ENCODE measurements at places on chromosomes 11 and 22.

- DNase-seq: no peak
These were observed 37.8 kb downstream of the PRR5L start for GRCh38 chr11:36333897-36334296.

- DNase-seq: no peak
These were observed 1068.5 kb downstream of the BRD1 start for GRCh38 chr22:48758881-48759875.

DNA sequence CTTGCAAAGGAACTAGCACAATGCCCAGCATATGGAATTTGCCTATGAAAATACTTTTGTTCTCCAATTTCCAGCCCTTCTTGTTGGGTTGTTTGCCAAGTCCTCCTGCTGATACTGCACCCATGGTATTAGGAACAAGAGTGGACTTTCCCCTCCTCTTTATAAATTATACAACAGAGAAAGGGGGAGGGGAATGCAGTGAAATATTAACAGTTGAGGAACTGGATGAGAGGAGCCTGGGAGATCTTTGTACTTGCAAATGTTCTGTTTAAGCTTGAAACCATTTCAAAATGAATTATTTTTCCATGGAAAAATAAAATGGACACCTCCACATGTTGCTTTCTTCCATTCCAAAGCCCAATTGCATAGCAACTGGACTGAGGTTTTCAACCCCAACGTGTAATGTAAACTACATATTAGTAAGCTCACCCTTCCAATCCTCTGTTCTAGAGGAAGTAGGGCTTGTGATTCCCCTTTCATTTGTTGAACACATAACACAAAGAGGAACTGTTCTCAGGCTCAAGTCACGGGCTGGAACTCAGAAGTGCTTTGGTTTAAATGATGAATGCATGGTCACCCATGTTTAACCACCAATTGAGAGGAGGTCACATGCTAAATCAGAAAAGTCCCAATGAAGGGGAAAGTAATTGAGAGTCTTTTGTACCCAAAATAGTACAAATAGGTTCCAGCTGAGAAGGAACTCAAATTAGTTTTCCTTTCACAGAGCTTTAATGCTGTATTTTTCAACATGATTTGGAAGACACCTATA lies 66.2 kb upstream of the ZC3H12C start:
- DNase-seq: no peak

GRCh38 chr22:20625270-20625669 lies 117.9 kb downstream of the MED15 start:
- no peak for DNase-seq

DNA sequence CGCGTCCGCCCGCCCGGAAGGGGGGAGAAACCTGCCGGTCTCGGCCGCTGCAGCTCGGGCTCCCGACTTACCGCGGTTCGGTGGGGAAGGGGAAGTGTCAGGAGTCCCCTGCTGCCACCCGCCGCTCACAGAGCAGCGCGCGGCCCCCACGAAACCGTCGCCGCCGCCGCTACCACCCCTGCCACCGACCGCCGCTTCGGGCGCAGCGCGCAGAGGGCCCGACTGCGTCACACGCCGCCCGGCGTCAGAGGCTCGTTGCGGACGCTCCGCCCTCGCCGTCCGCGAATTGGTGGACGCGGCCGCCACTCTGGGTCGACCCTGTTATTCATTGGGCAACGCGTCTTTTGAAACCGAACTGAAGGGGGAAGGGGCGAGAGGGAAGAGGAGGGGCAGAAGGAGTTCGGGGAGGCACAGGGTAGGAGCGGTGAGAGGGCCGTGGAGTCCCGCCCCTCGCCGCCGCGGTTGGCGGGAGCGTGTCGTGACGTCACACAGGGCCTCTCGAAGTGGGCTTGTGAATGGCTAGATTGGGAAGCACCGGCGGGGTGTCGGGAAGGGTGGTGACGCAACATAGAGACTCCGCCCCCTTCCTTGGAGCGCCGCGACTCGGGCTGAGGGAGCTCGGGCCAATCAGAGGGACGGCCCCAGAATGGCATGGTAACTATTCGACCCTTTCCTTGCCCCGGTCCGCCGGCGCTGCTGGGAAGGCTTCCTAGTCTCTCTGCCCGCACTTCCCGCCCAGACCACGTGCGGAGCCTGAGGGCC lies at the start of gene NUP98:
NUP98 (minus strand) TSS at position 226 of the 762 bp plus-strand sequence. CDS start 15,437 bp downstream, outside the sequence.
- peak; percentile 98 for DNase-seq

DNA sequence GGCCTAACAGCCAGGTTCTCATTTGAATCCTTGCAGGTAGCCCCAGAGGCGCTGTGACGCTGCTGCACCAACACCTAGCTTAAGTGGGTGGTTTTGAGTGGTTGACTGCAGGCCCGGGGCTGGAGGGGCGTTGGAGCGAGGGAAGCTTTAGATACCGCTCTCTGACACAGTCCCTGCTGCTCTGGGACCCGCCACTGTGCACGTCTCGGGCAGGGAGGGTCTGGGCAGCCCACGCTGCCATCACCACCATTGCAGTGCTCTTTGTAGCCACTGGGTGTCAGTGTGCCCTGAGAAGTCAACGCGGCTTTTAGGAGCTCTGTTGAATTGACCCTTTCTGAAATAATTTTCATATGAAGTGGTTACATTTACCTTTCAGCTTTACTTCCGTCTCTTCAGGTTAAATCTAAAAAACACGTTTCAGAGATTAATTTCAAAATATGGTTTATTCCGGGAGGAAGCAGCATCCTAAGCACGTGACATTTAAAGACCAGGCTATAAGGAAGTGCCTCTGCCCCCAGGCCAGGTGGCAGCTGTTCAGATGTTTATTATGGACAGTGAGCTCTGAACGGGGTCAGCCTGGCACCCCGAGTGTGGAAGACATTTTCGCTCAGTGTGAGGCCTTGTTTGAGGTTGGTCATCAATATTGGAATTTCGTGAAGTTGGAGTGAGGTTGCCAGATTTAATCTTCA lies 30.9 kb upstream of the PARVB start:
- peak; percentile 23 for DNase-seq

- DNase-seq: no peak
These were observed 41.0 kb upstream of the APLNR start for GRCh38 chr11:57277845-57278720.

DNA sequence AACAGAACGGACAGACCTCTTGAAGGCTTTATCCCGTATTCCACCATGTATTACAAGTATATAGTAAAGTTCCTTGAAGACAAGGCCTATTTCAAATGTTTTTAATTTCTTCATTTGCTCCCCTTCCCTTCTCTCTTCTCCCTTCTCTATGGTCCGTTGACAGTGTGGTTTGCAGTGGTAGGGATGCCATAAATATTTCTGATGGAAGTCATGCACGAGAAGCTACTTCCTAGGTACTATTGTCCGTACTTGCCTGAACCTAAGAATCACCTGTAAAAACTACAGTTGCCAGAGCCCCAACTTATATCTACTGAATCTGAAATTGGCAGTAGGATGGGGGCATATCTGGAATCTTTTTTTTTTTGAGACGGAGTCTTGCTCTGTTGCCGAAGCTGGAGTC lies 2.8 kb downstream of the PISD start:
- no peak for DNase-seq

GRCh38 chr11:18771266-18772035 lies 20.1 kb downstream of the PTPN5 start:
- DNase-seq: no peak

DNA sequence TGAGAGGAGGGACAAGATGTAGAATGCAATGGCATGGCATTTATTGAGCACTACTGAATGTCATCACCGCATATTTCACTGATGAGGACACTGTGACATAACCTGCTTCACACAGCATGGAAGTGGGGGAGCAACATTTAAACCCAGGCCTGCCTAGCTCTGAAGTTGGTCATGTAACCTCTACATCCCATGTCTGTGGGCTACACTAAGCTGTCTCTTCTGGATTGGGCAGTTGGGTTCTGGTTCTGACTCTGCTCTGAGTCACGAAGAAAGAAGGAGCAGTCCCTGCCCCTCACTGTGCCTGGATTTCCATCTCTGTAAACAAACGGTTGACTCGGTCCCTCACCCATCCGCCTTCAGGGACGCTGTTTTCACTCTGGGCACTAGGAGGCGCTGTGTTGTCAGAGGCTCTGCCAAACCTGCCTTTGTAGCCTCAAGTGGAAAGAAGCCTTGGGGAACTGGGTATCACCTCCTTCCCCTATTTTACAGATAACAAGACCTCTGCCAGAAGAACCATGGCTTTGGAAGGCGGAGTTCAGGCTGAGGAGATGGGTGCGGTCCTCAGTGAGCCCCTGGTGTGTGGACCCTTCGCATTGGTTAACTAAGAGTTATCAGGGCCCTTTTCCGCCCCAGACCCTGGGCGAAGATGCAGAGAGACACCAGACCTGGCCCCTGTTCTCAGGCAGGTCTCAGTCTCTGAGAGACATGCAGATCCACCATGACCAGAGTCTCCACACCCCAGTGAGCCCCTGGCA lies 12.7 kb upstream of the ARHGEF17 start:
- DNase-seq: peak; percentile 60

GRCh38 chr11:32172848-32173834 lies 82.3 kb downstream of the RCN1 start:
- DNase-seq: no peak

GRCh38 chr11:7559398-7560283 lies 45.8 kb downstream of the PPFIBP2 start:
- no peak for DNase-seq

DNA sequence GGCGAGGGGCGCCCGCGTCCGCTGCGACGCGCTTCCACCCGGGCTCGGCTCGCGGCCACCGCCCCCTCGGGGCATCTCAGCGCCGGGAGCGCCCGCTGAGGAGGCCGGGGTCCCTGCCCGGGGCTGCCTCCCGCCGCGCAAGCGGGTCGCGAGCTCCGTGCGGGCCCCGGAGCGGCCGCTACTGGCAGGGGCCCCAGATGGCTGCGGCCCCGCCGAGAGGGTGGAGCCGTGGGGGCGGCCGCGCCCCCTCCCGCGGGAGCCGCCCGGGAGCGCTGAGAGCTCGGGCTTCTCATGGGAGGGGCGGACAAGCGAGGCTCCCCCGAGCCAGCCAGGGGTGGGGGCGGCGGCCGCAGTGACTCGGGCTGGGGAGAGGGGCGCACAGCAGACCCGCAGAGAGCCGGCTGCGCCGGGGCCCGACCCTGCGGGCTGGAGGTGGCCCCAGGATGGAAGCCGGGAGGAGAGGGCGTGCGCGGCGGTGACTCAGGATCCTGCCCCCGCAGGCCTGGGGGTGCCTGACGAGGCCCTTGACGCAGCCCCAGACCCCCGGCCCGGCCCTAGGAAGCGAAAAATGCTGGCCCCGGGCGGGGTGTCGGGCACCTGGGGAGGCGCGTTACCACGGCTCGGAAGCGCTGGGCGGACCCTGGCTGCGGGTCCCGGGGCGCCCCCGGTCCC lies 603 bp upstream of the ZFTA start:
- DNase-seq: peak; percentile 22

DNA sequence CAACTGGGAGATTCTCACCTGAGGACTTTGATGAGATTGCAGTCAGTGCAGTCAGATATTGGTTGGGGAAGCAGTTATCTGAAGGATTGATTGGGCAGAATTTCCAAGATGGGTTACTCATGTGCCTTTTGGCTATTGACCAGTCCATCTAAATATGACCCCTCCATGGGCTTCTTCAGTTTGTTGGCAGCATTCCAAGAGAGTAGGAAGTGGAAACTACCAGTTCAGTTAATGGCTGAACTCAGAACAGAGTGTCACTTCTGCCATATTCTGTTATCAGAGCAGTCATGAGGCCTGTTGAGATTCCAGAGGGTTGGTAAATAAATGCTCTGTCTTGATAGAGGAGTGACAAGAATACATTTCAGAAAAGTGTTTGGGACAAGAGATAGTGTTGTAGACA lies 71.0 kb downstream of the CYP2R1 start:
- no peak for DNase-seq

DNA sequence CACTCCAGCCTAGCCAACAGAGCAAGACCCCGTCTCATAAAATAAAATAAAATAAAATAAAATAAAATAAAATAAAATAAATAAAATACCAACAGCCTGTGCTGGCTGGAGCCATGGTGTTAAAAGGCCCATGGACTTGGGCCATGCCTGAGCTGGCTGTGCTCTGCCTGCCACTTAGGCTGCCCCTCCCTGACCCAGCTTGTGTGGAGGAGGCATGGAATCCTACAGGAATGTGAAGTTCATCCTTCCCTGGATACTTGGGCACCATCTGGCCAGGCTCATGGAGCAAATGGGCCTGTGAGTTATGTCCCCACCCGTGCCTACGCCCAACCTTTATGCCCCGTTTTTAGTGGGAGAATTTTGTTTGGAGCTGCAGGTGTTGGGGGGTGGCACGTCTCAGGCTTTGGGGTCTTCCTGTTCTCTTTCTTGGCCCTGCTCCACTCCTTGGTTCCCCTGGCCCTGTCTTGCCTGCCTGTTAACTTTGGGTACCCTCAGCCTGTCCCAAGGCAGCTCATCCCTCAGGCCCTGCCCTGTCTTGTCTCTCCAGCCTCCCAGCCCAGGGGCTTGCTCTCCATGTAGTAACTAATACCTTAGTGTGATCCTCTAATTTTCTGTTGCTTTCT lies 51.3 kb downstream of the BCR start:
- DNase-seq: no peak

GRCh38 chr22:49464037-49464436 lies 363.6 kb downstream of the BRD1 start:
- no peak for DNase-seq

DNA sequence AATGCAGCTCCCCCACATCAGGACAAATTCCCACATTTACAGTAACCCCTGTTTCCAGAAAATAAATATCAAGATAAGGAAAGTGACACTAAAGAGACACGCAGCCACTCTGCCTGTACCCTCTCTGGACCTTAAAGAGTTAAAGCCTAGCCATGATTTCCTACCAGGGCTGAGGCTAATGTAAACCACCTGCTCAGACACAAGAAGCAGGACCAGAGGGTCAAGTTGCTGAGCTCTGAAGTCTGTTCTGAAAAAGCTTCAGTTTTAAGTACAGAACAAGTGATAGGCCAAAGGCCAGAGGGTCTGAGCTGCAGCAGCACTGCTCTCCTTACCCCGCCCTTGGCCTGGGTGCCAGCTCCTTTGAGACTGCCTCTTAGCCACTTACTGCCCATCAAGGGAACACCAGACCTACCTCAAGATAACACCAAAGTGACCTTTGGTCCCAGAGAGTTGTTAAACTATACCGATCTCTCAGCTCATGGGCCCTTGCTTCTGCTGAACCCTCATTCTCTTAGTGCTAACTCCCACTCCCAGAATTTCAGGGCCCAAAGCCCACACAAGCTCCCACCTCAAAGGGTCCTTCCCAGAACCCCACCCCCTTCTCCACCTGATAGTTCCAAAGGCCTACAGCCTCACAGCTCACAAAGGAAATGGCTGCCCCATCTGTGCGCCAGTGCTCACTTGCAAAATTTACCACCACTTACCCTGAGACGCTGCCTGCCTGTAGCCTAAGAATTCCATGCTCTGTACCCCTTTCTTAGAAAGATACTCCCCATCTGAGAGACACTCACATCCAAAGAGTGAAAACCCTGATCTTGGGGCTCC lies 40.5 kb downstream of the IL18BP start:
- no peak for DNase-seq

GRCh38 chr22:39938509-39939111 lies 21.6 kb upstream of the TMA7B start:
- DNase-seq: peak; percentile 44

All from stimulated activated CD4-positive, alpha-beta T cell treated with anti-CD3 and anti-CD28 coated beads, TNF-alpha, amount 100 ng/mL, for 4 hours (primary cell).